Activated naive CD8-positive, alpha-beta T cell treated with anti-CD3 and anti-CD28 coated beads for 36 hours (primary cell): ENCODE measurements at places on chromosomes 11 and 22. TPM values are rescaled to one million over a fixed set of nuclear protein-coding genes. Genes with fewer than 3 reads are reported as not detected.

DNA sequence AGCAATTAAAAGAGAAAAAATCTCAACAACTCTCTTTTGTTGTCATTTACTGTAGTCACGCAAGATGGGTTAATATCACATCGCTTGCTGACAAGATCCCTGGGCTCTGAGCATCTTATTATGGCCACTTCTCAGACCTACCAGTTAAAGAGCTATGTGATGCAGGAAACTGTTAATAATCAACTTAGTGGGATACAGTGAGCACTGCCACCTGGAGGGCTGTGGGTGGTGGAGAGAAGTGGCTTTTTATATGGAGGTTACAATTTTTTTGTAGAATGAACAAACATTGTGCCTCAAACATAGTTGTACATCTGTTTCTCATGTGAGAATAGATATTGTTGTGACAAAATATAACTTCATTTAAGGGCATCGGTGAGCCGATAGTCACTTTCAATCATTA, 181.0 kb downstream of the TENM4 start:
- DNase-seq, result no peak

The UPK2 gene
- 0.49 TPM for total RNA-seq

DNA sequence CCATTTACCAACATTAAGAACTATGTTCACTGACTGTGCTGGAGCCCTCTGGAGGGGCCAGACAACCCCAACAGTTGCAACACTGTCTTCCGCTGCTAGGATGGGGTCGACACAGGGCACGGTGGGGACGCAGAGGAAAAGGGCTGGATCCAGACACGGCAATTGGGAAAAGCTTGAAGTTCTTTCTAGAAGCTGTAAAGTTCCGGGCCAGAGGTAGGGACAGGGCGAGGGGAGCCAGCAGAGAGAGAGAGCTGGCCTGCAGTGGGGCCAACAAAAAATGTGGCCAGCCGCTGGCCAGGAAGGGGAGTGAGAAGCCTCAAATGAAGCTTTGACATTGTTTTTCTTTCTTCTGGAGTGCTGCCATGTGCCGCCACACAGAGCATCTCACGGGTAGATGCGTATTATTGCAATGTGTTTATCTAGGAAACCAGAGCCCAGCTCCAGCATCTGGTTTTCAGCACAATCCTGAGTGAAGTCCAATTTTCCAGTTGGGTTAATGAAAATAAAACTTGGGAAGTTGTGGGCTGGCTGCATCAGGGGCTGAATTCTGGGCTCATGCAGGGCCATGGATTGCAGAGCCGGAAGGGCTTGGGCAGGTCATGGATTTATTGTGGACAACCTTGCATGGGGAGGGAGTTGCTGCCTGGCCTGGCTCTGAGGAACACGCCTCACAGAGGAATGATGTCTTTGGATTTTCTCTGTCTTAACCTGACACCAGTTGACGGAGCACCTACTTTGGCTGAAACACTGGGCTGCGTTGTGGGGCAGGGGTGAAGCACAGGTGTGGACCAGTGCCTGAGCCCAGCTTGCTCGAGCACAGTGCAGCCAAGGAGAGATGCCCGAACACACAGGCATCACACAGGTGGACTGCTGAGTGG, 67.6 kb upstream of the AMPD3 start:
- DNase-seq, result no peak

DNA sequence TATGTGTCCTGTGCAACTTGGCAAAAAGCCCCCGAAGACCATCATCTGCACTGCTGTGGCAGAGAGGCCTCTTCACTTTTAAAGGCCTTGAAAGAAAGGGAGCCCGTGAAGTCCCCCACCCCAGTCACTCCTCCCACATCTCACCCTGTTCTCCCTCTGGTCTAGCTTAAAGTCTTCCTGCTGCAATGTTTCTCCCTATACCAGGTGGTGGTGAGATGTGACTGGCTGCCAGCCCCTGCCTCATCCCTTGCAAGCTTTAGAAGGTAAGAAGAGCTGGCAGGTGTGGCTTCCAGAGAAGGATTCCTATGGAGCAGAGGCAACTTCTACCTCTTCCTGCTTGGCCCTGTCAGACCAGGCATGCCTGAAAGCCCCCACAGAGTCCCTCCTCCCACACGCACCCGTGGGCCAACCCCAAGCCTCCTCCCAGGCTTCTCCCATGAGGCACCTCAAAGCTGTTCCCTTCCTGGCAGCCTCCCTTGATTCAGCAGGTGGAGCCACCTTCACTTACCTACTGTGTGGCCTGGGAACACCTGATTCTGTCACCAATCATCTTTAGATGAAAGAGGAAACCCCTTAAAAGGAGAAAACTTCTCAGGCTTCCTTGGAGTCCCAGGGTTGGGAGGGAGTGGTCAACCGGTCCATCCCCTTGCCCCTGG, 4.0 kb upstream of the TRIM29 start:
- no peak for DNase-seq

GRCh38 chr11:69894181-69894611, 75.0 kb upstream of the FGF3 start:
- no peak for DNase-seq

DNA sequence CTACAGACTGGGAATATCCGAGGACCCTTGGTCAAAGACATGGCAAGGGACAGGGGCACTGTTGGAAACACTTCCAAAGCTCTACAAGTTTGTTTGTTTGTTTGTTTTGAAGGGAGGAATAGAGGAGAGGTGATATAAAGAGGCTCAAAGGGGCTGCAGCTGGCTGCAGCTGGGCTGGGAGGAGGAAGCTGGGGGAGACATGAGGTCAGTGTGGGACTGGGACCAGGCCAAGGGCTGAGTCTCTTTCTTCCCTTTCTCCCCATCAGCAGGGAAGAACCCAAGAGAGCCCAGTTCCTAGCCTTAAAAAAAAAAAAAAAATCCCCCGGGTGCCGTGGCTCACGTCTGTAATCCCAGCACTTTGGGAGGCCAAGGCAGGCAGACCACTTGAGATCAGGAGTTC, 5.0 kb downstream of the RHOG start:
- DNase-seq, result no peak

- no peak for DNase-seq
These were observed 115.0 kb downstream of the FDX1 start for GRCh38 chr11:110544779-110545178.

The PATZ1 gene
- 35.3 TPM for total RNA-seq

The FAM118A gene
- total RNA-seq, result 26.4 TPM
